Neural progenitor cell (in vitro differentiated cells): ENCODE measurements at places on chromosomes 12 and 14. TPM values are rescaled to one million over a fixed set of nuclear protein-coding genes. Genes with fewer than 3 reads are reported as not detected.

GRCh38 chr12:68896881-68897540 lies 36.0 kb downstream of the CPM start:
- DNase-seq: no peak
- no peak overlapping the region for H3K4me3 ChIP-seq
- H3K4me1 ChIP-seq: no peaks in the 10 kb centered on the region
- no peaks in the 10 kb centered on the region for H3K27me3 ChIP-seq
- no peak overlapping the region for H3K27ac ChIP-seq

GRCh38 chr14:75562489-75562888 lies 15.9 kb upstream of the FLVCR2 start:
- no peak for DNase-seq
- no peak overlapping the region for H3K4me3 ChIP-seq

- no peak overlapping the region for H3K4me3 ChIP-seq
- H3K27ac ChIP-seq: no peak overlapping the region
- H3K36me3 ChIP-seq: no peaks in the 10 kb centered on the region
- peaks cover 31% of the 10 kb centered on the region for H3K27me3 ChIP-seq
- peaks cover 49% of the 10 kb centered on the region for H3K4me1 ChIP-seq
Observed at GRCh38 chr14:74429991-74430390, 4.0 kb upstream of the SYNDIG1L start.

The C12orf50 gene
- not detected in 2 replicates for total RNA-seq

DNA sequence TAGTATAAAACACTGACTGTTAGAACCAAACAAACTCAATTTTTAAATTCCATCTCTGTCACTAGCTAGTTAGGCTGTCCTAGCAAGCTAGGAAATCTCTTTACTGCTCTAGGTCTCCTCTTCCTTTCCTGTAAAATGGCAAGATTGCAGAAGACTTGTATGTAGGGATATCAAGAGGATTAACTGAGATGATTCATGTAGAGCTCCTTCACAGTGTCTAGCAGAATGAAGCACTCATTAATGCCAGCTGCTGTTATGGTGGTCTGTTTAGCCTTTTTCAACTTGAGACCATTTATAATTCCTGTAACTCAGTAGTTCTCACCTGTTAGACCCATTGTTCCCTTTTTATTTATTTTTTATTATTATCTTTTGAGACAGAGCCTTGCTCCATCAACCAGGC lies 67.8 kb upstream of the KCNH3 start:
- no peak for DNase-seq
- no peak overlapping the region for H3K4me3 ChIP-seq
